Posterior vena cava (tissue), 2 donors: ENCODE measurements at places on chromosomes 11 and 22.

DNA sequence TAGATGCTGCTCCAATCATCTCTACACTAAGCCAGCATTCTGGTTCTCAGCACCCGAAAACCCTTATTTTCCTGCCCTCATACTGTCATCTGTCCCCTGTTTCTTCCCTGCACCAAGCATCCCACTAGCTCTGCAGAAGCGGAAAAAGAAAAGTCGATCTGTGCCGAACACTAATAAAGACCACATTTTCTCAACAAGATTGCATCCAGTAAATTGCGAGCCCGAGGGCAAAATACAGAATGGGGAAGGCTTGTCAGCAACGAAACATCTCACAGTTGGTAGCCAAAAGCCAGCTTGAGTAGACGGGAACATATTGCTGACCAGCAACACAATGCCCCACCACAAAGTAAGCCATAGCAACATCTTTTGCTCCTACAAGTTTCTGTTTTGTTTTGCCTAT is 227.4 kb downstream of the CADM1 start:
- DNase-seq: no peak

GRCh38 chr22:38129021-38129420 is 18.5 kb upstream of the BAIAP2L2 start:
- no peak for DNase-seq

- DNase-seq: no peak
Observed at GRCh38 chr22:43818981-43819380, 6.9 kb upstream of the EFCAB6 start.

DNA sequence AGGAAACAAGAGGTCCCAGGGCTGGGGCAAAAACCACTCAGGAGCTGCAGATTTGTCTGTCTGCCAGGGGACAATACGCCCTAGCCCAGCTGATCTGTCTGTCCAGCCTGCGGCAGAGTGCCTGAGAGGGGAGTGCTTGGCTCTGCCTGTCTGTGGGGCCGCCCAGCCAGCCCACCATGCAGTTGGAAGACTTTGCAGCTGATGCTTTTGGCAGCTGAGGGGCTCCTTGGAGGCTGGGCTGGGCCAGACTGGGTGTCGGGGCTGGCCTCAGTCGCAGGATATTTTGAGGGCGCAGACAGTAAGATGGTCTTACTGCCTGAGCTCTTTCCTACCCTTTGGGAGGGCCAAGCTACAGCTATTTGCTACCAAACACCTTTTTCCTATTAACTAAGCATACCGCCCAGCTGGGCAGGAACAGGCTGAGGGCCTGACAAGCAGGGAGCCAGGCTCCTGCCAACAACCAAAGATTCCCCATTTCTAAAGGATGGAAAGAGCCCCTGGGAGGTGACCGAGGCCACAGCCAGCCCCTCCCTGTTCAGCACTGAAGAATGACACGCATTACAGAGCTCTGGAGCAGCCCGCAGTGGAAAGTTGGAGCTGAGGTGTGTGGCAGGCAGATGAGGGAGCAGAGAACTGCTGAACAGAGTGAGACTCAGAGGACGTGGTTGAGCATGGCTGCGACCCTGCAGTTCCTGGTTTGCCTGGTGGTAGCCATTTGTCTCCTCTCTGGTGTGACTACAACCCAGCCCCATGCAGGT is at the start of gene FAM180B:
Gene FAM180B, plus strand, starts transcription at position 581 of the 758 bp plus-strand sequence. Its CDS starts 91 bp downstream, at position 672.
- peak; percentile 88 for DNase-seq

DNA sequence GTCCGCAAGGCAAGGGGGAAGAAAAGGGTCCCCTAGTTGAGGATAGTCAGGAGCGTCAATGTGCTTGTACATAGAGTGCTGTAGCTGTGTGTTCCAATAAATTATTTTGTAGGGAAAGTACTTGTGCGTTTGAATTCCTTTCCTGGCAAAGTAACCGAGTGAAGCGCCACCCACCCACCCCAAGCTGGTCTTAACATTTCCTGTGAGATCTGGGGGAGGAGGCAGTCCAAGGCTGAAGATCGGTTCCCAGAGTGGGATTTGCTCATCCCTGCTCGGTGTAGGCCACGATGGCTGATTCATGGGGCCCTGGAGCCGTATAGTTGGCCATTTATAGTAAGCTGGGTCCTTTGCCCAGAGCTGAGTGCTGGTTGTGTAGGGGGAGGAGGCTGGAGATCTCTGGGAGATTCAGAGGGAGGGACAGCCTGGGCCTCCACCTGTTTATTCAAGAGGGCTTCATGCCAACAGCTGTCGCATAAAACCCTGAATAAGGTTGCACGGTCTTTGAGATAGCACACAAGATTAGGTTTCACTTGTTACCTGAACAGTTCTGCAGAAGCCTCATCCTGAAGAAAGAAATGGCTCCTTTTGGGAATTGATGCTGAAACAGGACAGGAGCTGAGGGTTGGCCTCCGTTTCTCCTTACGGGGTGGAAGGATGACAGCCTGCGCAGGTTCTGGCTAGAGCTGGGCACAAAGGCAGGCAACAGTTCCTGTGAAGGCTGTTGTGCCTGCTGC is 2.4 kb downstream of the ATF4 start:
- no peak for DNase-seq

DNA sequence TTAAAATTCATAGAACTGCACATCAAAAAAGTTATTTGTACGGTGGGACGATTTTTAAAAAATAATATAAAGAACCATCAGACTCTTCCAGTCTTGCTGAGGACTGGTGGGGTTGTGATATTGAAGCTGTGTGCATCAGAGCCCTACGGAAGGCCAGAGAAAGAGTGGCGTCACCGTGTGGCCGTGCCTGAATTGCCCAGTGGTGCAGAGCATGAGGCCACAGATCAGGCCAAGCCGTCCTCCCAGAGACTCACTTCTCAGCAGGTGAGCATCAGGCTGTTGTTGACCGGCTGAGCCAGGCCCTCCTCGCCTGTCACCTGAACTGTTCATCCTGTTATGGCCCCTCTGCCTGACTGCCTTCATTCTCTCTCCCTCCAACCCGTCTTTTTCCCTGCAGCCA is 1013.9 kb downstream of the TBC1D22A start:
- no peak for DNase-seq

DNA sequence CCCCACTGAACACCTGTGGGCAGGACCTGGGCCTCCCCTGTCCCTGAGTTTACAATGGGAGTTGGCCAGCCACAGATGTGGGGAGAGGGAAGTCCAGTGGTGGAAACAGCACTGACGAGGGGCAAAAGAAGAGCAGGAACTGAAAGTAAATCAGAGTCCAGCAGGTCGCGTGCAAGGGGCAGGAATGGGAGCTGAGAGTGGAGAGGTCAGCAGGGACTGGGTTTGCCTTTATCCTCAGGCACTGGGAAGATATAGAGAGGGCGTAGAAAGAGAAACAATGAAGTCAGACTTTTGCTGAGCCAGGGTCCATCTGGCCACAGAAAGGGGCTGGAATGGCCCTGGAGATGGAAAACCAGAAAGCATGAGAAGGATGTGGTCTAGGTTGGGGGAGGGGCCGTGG is 8.5 kb downstream of the P2RY6 start:
- DNase-seq: peak; percentile 82

DNA sequence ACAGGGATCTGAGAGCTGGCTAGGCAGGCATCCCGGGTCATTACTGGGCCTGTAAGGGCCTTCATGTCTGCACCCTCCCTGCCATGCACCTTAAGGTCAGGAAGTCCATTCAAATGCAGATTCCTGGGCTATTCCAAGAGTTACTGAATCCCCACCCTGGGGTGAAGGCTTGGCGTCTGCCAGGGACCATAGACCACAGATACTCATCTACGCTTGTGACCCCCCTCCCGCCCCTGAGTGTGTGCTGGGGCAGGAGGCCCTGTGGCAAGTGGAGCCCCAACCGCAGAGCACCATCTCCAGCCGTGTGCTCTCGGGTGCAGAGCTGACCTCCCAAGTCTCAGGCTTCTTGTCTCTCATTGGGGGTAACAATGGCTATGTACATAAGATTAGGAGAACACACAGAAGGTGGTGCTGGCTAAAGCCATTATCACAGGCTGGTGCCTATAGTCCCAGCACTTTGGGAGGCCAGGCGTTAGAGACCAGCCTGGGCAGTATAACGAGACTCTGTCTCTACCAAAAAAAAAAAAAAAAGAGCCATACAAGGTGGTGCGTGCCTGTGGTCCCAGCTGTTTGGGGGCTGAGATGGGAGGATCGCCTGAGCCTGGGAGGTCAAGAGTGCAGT is 19.1 kb upstream of the KCNQ1OT1 start:
- peak; percentile 62 for DNase-seq

DNA sequence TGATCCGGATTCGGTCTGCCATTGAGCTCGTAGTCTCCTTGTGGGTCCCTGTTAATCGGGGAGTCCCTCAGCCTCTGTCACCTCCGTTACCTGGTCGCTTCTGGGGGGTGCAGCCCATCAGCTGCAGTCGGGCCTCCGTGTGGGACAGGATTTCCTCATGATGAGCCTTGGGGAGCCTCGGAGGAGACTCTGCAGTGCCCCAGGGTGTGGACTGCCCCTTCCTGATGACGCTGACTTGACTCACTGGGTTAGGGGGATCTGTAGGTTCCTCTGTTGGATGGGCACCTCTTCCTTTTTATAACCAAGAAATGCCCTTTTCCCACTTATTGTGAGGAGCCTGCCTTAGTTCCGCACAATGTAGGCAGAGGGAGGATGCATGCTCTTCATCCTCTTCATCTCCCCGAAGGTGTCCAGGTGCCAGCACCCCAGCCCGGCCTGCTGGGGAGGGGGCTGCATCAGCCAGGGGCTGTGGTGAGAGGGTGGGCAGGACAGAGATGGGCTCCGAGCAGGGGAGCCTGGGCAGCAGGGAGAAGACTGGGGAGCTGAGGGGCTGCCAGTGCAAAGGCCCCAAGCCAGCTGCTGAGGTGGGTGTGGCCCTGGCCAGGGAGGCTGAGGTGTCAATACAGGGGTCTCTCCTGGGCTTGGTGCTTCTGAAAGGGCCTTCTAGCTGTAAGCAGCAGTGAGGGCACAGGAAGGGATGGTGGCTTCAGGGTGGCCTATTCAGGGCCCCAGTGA is 13.5 kb upstream of the TTLL8 start:
- DNase-seq: no peak

GRCh38 chr11:82832983-82833382 is 67.2 kb downstream of the PRCP start:
- no peak for DNase-seq

DNA sequence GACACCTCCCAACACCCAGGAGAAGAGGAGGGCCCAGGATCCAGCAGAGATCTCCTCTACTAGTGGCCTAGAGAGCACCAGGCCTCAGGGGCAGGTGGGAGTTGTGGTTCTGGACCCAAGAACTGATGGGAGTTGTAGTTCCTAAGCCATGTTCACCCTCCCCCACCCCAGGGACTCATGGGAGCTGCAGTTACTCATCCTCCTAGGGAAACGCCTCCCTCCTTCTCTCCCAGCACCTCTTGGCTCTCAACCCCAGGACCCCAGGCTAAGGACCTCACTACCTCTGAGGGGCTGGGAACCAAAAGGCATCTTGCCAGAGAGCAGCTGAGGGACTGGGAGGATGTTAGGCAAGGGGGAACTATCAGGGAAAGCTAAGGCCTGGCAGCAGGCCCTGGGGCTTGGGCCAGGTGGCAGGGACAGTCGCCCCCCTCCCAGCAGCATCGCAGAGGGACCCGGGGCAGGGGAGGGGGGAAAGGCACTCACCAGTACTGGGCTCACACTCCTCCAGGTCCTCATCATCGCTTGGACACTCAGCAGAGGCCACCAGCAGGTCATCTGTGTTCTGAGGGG is 28.9 kb downstream of the SLC22A12 start:
- DNase-seq: no peak

GRCh38 chr11:111913997-111914396 is 1.5 kb downstream of the HSPB2 start:
- no peak for DNase-seq

DNA sequence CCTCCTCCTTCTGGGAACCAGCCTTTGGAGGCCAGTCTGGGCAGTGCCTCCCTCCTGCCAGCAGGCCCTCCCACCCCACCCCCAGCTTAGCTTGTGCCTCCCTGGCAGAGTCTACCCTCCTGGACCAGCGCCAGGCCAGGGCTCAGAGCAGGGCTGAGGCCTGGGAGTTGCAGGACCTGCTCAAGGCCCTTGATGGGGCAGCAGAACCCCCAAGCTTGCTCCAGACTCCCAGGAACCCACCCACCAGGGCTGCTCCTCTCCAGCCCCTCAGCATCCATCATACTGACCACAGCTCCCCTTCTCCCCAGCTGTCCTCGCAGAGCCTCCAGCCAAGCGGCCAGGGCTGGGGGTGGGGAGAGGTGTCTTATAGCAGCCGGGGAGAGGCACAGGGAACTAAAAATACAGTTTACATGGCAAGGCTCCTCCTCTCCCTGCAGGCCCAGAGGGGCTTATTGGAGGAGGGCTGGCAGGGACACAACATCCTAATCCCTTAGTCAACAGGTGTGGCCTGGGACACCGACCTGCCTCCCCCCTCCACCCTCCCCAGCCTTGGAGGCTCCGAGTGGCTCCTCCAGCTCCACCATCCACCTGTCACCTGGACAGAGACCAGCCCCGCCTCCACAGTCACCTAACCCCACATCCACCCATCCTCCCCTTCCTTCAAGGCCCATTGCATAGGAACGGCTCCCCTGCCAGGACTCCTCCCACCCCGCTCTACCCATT is 5.2 kb upstream of the MB start:
- no peak for DNase-seq

DNA sequence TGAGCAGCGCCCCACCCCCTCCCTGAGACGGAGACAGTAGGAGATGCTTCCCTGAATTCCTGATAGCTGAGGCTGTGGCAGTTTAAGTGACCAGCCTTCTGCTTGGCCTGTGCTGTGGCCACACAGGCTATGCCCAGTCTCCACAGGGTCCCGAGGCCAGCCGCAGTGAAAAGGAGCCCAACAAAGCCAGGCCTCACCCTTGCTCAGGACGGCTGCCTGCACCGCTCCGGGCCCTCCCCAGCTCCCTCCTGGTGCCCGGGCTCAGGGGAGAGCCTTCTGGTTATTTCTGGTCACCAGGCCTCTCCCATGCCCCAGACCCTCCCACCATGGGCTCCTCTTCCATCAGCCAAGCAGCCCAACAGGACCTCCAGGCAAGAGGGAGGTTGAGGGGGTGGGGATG is 28.8 kb downstream of the LRRC10B start:
- no peak for DNase-seq

DNA sequence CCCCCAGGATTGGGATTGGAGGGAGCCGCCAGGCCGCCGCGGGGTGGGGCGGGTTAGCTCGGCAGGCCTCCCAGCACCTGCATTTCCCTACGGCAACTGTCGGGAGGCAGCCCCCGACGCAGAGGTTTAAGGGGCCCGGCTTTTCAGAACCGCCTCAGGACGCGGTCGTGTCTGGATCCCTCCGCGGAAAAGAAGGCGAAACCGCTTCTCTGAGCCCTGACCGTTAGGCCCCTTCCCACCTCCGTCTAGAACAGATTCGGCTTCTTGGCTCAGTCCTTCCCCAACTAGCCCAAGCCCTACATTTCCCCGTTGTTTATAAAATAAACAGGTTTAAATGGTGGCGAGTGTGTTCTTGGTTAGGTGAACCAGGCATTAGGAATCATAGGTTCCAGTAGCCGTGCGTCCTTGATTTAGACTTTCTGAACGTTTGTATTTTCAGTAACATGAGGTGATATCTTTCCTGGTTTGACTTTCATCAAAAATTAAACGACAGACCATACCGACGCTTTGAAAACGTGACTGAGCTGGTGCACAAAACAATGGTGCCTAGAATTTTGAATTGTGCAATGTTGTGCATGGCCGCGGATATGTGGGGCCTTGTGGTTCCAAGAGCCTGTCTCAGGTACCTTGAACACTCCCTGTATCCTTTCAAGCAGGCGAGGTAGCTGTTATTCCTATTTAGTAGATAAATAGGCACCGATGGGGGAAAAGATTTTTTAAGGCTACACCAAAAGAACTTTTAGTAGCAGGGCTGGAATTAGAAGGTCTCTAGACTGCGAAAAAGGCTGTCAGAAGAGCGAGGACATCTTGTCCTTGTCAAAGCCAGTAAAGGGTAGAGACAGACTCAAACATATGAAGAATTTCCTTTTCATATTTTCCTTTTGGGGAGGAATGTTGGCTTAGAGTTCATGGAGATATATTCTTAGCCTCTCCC is 1.2 kb upstream of the HSPA8 start:
- no peak for DNase-seq

GRCh38 chr22:47125603-47126002 is 363.2 kb downstream of the TBC1D22A start:
- peak; percentile 64 for DNase-seq
